ENCODE measurements at places on chromosomes 16 and 17.

DNA sequence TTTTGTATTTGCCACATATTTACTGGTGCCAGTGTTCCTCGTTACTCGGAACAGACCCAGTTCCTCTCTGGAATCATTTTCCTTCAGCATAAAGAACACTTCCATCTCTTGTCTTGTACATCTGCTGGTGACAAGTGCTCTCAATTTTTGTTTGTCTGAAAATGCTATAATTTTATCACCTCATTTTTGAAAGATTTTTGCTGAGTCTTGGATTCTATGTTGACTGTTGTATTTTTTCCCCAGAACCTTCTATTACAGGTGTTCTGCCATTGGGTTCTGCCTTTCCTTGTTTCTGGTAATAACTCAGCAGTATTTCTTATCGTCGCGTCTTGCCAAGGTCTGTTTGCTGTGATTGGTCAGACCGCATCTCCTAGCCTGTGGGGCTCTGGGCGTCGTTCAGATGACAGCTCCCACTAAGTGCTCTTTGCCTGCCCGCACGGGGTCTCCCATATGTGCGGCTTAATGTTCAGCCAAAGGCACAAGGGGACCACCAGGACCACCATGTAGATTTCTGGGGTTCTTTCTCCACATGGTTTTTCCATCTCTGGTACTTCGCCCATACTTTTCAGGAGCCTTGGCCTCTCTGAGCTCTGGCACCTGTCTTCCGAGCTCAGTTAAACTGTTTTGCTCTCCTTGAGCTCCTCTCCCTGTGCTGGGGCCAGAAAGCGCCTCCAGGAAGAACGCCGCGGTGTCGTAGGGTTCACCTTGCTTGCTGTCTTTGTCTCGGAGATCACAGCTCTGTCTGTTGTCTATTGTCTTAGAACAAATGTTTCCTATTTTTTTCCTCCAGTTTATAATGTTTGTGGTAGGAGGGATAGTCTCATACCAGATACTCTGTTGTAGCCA, 80.0 kb downstream of the METRNL start:
- DNase-seq: no peak

- no peak for DNase-seq
Measured at GRCh38 chr17:80783971-80784370, 207.7 kb upstream of the CHMP6 start.

GRCh38 chr16:2343211-2343610, 2.7 kb upstream of the ABCA3 start:
- no peak for DNase-seq

DNA sequence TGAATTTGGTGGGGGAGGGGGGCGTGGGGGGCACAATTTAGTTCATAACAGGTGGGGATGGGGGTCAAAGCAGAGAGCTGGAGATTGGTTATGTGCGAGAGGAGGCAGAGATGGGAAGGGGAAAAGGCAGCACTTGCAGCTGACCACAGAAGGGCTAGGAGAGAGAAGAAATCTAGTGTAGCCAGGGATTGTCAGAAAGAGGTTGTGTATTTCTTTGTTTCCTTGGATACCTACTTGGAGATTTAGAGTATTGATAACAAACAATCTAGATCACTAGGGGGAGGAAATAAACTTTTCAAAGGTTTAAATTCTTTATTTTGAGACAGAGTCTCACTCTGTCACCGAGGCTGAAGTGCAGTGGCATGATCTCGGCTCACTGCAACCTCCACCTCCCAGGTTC, 47.1 kb upstream of the YPEL2 start:
- DNase-seq: no peak

DNA sequence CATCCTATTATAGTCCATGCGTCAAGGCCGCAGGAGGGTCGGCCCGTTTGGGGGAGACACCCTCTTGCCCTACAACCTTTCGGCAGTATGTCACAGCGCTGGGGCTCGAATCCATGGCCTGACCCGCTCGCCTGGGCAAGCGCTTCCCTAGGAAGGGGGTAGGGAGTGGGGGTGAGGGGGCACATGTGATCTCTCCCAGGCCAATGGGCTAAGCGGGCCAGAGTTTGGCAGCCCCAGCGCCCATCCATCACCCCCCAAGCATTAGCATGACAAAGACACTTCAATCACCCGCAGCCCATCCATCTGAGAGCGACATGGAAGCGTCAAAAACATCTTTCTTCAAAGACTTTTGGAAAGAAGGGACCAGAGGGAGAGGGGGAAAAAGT, at the start of gene HOXB1:
Gene HOXB1 (minus strand): TSS at position 125 of the 386 bp plus-strand sequence. CDS start 107 bp downstream, at position 18.
- DNase-seq: no peak

DNA sequence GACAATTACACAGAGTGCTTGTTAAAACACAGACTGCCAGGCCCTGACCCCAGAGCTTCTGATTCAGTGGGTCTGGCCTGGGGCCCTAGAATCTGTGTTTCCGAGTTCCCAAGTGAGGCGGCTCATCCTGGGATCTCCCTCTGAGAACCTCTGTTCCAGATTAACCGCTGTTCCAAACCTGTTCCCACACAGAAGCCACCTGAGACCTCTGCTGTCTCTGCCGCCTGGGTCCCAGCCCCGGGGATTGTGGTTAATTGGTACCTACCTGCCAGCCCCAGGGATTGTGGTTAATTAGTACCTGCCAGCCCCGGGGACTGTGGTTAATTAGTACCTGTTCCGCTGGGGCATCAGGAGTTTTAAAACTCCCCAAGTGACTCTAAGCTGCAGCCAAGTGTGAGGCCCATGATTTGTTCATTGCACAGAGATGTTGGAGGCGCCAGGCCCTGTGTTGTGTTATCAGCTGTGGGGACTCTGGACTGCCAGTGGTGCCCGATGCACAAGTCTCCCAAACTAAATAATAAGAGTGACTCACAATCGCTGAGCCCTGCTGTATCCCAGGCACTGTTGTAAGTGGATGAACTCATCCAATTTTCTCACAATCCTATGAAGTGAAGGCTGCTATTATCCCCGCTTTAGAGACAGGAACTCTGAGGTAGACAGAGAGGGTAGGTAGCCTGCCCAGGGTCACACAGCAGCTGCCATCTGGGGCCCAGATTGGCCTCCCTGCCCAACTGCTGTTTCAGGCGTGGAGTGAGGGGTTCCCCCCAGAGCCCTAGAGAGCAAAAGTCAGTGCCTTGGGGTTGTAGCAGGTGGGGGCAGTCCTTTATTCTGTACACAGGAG, 219.7 kb downstream of the IRF8 start:
- no peak for DNase-seq

DNA sequence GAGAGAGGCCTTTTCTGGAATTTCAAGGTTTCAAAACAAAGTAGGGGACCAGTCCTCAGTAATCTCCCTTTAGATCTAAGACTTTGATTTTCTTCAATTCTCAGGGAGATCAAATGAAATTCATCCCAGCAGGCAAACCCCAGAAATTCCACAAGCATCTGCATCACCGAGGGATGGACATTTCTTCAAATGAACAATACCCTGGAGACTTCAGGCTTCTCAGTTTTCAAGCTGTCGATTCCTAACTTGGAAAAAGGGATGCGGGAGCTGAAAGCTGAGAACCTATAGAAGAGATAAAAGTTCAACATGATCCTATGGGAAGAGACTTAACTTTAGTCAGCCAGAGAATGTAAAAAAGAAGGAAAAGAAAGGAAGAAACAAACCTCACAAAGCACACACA, 296.9 kb upstream of the CDH5 start:
- DNase-seq: no peak

DNA sequence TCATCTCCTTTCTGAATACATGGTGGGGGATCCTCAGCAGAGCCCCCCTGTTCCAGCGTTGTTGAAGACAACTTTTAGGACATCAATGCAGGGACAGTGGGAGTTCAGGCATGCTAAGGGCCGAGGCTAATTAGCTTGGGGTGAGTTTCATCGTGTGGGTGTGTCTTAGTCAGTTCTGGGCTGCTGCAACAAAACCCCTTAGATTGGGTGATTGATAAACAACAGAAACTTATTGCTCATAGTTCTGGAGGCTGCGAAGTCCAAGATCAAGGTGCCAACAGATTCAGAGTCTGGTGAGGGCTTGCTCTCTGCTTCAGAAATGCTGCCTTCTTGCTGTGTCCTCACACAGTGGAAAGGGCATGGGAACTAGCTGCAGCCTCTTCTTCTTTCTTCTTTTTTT, 214.0 kb downstream of the NTN1 start:
- DNase-seq: no peak

DNA sequence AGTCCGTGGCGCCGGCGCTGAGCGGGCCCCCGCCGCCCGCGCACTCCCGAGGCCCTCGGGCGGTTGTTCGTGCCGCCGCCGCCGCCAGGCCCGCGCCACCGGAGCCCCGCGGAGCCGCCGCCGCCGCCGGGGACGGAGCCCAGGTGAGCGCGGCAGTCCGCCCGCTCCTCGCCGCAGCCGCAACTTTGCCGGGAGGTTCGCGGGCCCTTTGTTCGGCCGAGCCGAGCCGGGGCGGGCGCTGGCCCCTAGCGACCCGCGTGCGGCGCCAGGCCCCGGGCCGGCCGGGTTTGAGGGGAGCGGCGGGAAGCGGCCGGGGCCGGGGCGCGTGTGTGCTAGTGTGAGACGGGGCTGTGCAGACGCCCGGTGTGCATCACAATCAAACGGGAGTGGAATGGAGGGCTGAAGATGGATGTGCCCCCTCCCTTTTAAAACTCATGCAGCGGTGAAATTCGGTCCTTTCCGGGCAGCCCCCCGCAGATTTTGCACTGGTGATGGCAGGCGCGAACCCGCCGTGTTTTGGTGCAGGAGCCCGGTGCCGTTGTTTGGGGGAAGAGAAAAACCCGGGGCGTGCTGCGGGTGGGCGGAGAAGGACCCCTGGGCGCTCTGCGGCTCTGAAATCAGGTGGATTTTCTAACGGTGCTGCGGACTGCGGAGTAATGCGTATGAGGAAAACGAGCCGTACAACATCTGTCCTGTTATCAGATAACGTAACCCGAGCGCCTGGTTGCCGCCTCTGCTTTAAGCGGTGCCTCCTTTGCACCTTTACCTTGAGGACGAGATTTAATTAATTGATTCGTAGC, 823 bp downstream of the TNRC6C start:
- DNase-seq: peak; percentile 35

DNA sequence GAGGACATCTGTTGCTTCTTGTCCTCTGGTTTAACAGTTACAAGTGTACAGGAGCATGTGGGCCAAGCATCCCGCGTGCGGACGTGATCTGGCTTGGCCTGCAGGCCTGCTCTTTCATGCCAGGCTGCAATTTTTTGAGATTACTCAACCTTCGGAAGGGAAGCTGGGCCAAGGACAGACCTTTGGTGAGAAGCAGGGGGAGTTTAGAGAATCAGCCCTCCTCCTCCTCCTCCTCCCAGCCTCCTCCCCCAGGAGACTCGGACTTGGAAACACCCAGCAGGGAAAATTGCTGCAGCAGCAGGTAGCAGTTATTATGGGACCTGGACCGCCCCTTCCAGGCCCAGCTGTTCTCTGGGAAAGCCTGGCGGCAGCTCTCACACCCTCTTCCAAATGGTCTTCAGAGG, 5.1 kb upstream of the KLHL36 start:
- DNase-seq: peak; percentile 77

DNA sequence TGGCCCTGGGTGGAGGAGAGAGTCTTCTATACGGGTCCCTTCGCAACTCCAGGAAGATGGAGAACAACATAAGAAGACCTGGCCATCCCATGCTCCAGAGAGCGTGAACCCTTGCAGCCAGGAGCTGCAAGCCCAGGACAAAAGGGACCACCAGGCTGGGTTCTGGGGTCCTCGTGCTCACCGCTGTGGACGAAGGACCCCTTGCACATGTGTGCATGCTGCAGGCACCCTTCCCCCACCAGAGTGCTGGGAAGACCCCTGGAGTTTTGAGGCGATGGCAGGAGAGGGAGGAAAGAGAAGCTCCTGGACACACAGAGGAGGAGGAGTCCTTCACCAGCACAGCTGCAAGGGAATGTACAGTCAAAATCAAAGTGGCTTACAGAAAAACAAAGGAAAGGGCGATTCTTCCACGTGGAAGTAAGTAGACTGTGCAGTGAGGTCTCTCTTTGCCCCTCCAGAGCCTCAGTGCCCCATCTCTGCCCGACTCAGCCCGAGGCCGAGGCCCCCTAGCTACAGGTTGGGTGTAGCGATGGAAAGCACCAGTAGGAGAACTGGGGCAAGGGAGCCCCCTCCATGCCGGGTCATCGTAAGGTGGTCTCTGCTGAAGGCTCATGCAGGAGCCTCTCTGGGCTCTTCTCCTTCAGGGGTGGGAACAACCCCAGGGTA, 51.3 kb downstream of the PIMREG start:
- DNase-seq: no peak

GRCh38 chr17:2083613-2084035, 28.7 kb downstream of the HIC1 start:
- DNase-seq: no peak

DNA sequence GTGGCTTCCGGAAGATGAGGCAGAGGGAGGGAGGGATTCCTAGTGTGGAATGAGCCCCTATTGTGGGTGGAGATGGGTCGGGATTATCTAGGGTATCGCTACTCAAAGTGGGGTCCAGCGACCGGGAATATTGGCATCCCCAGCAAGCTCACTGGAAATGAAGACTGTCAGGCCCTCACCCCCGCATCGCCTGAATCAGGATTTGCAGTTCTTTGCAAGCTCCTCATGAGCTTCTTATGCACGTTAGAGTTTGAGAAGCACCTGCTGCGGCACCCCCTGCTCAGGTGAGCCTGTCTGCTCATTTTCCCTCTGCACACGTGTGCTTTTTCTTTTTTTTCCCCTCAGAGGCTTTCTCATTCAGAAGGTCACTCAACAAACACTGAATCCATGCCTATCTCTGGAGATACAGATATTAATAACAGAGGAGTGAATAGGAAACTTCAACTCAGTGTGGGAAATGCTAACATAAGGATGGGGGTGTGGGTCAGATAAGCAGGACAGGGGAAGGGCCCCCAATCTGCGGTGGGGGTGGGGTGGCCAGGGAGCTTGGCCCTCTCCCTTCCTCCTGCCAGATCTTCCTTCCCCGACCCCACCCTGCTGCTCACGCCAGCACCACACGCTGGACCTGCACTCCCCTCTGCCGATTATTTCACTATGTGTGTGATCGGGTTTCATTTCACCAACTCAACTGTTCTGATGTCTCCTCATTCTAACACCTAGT, 67.7 kb upstream of the NFAT5 start:
- no peak for DNase-seq

DNA sequence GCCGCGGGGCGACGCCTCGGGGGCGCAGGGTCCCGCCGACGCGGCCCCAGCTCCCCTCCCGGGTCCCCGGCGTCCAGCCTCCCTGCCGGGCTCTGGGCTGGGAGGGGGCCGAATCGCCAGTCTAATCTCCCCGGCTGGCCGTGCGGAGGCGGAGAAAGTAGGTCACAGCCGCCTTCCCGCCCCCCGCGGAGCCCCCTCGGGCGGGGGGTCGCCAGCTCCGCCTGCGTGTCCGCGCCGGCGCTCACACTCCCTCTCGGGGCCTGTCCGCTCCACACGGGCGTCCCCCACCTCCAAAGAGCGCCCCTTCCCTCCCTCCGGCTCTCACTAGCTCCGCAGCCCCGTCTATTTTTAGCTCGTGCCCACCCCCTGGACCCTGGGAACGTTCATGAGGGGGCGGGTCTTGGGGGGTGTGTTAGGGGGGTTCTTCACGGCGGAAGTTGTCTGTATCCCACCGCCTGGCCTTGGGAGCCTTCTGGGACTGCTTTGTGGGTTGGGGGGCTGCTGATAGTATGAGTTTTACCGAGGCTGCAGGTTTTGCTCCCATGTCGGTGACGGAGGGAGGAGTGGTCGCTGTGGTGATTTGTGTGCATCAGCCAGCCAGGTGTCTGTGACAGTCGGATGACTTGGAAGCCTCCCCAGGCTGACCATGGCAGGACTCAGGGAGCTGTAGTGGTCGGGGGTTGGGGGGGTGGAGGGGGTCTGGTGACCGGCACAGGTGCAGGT, 1.1 kb downstream of the ATP1B2 start:
- peak; percentile 35 for DNase-seq

GRCh38 chr17:65297384-65297783, 160.2 kb downstream of the RGS9 start:
- no peak for DNase-seq

- peak; percentile 96 for DNase-seq
Measured at GRCh38 chr17:78313735-78314648, 45.9 kb downstream of the SOCS3 start.

Measured in NCI-H146 (cell line).